ENCODE measurements at places on chromosomes 3 and 15. TPM values are rescaled to one million over a fixed set of nuclear protein-coding genes. Genes with fewer than 3 reads are reported as not detected.

The LRRIQ4 gene
- not detected for polyA plus RNA-seq

DNA sequence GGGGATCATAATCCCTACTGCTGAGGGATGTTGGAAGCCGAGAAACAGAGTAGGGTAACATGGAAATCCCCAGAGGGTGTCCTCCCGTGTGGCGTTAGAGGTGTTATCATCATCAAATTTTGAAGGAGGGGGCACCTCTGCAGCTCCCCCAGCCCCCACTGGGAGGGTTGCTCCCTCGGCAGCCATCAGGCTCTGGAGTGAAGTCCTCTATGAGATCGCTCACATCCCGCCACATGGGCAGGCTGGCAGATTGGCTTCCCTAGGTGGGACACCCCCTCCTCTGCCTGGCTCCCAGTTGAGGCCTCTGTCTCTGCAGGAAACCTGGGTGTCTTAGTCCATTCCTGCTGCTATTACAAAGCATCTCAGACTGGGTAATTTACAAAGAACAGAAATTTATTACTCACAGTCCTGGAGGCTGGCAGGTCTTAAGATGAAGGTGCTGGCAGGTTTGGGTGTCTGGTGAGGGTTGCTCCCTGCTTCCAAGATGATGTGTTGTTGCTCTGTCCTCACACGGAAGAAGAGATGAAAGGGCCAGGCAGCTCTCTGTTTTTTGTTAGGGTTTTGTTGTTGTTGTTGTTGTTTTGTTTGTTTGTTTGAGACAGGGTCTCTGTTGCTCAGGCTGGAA lies 120.5 kb downstream of the NUP210 start:
- no peak for DNase-seq

DNA sequence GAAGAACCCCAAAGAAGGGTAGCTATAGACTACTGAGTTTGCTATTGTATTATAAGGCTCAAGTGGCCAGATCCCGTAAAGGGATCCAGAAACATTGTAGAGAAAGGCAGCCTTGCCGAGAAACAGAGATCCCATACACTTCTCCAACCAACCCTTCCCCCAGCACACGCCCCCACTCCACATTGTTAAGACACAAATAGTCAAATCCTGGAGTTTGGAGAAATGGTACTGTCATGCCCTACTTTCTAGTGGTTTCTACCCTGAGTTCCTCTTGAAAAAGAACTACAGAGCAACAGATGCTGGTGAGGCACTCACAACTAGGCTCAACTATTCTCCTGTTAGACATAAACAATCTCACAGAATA lies 33.2 kb downstream of the B4GALT4 start:
- no peak for DNase-seq

GRCh38 chr3:32102289-32102688 lies 4.1 kb upstream of the GPD1L start:
- no peak for DNase-seq

DNA sequence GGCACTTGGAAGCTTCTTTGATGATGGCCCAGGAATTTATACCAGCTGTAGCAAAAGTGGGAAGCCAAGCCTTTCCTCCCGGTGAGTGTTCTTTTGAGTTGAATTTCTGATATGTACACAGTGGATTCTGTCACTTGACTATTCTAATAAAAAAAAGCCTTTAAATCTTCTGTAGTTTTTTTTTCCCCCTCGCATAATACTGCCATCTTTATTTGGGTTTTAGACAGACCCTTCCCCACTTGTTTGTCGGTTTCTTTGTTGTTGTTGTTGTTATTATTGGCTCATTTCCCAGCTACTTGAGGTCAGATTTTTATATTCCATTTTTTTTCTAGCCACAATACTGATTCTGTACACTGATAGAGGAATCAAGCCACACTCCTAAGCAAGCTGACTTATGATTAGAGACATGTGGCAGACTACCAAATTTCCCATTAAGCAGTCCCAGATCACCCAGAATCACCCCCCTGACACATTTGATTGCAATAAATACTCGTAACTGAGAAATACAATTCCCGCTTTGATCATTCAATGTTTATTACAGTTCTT lies 122.4 kb upstream of the IL12A start:
- no peak for DNase-seq

DNA sequence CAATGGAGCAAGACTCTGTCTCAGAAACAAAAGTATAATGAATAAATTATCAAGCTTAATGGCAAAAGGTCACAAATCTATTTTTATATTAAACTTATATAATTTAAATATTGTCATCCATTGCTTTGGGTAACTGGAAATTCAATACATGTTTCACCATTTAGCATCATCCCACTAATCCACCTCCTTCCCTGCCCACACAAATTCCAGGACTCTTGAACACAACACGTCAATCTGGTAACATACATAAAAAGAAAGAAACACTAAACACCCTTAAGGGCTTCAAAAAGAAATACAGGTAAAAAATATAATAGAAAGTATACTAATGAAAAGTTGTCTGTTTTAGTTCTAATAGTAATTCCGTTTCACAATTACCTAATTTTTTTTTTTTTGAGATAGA lies 149.4 kb downstream of the STAG1 start:
- no peak for DNase-seq

DNA sequence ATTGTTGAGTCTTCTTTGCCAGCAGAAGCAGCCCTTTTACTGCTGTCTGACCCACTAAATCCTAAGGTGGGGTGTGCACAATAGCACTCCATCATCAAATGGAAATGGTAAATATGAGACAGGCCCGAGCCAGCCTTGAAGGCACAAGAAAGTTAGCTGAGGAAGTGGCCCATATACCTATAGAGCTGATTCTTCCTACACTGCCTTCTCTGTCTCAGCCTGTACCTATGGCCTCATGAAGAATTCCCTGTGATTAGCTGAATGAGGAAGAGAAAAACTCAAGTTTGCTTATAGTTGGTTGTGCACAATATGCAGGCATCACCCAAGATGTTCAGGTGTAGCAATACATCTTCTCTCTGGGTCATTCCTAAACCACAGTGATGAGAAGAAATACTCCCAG lies 31.7 kb upstream of the XCR1 start:
- no peak for DNase-seq

The AKAP13 gene
- 8.8 TPM for polyA plus RNA-seq

- DNase-seq = no peak
Observed at GRCh38 chr3:155428563-155428962, 135.1 kb upstream of the STRIT1 start.

GRCh38 chr3:101942356-101942755 lies 93.0 kb downstream of the NFKBIZ start:
- DNase-seq = no peak

The MEIS2 gene
- 8.4 TPM for polyA plus RNA-seq

- no peak for DNase-seq
Observed at GRCh38 chr3:31927811-31928210, 53.3 kb downstream of the OSBPL10 start.

GRCh38 chr3:103906304-103906703 lies 1460.4 kb upstream of the ALCAM start:
- no peak for DNase-seq

The PDZRN3 gene
- 0.95 TPM for polyA plus RNA-seq

DNA sequence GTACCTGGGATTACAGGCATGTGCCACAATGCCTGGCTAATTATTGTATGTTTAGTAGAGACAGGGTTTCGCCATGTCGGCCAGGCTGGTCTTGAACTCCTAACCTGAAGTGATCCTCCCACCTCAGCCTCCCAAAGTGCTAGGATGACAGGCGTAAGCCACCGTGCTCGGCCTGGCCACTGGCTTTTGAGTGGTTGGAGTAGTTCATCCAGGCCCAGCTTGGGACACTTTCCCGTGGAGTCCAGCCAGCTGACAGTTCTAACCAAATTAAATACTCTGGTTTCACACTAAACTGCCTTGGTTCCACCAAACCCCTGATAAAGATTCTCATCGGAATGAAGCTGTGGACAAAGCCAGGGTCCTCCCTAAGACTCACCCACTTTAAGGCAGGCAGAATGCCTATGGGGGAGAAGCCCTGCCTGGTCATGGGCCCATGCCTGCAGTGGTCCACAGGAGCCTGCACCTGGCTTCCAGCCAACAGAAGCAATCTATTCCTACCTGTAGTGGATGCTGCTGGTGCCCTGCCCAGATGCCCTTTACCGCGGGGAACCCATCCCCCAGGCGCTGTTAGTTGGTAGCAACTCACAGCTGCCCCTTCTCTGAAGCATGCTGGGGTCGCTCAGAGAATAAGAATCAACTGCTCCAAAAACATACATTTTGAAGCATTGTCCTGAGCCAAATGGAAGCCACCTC lies 5.2 kb upstream of the SLC28A1 start:
- no peak for DNase-seq

- no peak for DNase-seq
Observed at GRCh38 chr15:62363913-62364312, 198.8 kb upstream of the C2CD4B start.

The SLTM gene
- 16.2 TPM for polyA plus RNA-seq

DNA sequence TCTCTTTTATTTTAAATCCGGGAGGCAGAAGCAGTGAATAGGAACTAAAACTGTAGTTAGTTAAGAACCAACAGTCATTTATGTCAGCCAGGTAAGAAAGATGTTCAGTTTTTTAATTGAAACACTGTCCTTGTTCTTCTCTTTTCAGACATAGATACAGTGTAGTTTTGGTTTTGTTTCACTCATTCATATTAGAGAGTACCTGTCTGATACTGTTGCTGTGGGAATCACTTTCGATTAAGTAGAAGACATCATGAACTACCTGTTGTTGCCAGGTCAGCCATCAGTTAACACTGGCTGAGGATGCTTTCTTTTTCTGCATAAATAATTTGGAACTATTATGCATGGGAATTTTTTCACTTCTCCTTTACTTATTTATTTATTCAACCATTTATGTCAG lies 700.4 kb downstream of the OTOL1 start:
- DNase-seq = no peak

DNA sequence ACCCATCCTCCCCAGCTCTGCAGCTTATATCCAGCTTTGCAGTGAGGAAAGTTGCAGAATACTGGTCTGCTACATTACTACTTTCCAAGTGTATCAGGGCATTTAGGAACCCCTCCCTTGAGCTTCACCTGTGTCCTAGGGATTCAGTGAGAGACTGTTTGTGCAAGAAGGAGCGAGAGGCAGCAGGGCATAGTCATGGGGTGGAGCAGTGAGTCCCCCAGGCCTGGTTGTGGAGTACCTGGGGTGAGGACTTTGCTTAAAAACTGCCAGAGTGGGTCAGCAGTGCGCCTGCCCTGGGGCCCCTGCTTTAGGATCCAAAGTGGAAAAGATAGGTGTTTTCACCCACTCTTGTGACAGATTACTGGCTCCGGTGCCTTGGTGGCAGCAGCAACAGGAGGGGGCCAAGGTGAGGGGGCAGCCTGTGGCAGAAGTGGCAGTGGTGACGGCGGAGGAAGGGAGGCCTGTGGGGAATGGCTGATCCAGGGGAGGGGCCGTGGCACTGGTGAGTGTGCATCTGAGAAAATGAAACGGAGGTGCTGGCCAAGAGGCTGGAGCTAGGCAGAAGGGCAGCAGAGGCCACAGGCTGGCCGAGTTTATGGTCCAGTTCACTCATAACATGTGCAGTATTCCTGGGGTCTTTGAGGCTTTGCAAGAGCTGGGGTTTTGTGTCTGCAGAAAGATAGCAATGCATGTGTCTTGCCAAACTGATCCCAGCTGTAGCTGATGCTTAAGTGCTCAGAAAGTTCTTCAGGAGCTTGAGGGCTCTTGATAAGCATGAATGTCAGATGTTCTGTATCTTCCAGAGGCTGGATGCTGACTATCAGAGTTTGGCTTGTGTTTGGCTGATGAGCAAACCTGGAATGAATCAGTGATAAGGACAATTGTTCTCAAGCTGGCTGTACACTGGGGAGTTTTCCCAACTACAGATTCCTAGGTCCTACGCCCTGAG lies 43.4 kb downstream of the GOLGA6A start:
- no peak for DNase-seq

- DNase-seq = no peak
Observed at GRCh38 chr3:81799403-81799802, 38.0 kb upstream of the GBE1 start.

- no peak for DNase-seq
Observed at GRCh38 chr3:149781741-149782140, 10.6 kb downstream of the ANKUB1 start.

The GNAT1 gene
- polyA plus RNA-seq = 0.05 TPM

- DNase-seq = no peak
Observed at GRCh38 chr15:60614862-60615771, 136.2 kb upstream of the ICE2 start.

GRCh38 chr3:69299344-69299743 lies 86.5 kb downstream of the FRMD4B start:
- no peak for DNase-seq

The GOLGA6L1 gene
- polyA plus RNA-seq = not detected

GRCh38 chr3:178454726-178455125 lies 81.5 kb upstream of the KCNMB2 start:
- DNase-seq = peak; percentile 17

DNA sequence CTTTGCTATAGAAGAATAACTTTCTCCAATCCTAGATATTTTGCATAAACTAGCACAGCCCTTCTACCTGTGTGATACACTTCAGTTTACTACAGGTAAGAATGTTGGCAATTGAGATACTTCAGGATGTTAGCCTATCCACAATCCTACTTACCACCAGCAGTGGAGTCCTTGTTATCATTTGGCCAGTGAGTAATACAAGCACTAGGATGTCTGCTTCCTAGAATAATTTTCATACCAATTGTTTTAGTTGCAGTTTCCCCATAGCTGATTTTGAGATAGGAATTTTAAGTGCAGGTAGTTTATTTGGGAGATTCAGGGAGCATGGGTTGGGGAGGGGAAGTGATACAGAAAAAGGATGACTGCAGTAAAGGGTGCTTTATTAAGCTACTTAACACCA lies 147.2 kb downstream of the EPHA6 start:
- DNase-seq = peak; percentile 25

GRCh38 chr15:62509395-62509958 lies 344.4 kb upstream of the C2CD4B start:
- DNase-seq = no peak

GRCh38 chr3:30852833-30853232 lies 41.6 kb downstream of the GADL1 start:
- DNase-seq = no peak

The HTR3E gene
- not detected for polyA plus RNA-seq

- DNase-seq = no peak
Observed at GRCh38 chr3:152244517-152244888, 24.2 kb upstream of the MBNL1 start.
